ENCODE measurements at places on chromosomes 4 and X.
A peak's percentile ranks its signal among the peaks of the same experiment; 100 is the strongest.

- peak; percentile 22 for DNase-seq
These were observed 48.0 kb upstream of the SOD3 start for GRCh38 chr4:24747234-24747975.

- peak; percentile 1 for DNase-seq
These were observed 227.6 kb upstream of the HDX start for GRCh38 chrX:84729809-84730208.

- no peak for DNase-seq
These were observed 16.7 kb downstream of the CLDN34 start for GRCh38 chrX:9983846-9984245.

GRCh38 chrX:101774340-101774739 lies 114.7 kb upstream of the ARMCX2 start:
- DNase-seq: no peak

- DNase-seq: no peak
These were observed 292.2 kb downstream of the GABRG1 start for GRCh38 chr4:45831692-45832091.

DNA sequence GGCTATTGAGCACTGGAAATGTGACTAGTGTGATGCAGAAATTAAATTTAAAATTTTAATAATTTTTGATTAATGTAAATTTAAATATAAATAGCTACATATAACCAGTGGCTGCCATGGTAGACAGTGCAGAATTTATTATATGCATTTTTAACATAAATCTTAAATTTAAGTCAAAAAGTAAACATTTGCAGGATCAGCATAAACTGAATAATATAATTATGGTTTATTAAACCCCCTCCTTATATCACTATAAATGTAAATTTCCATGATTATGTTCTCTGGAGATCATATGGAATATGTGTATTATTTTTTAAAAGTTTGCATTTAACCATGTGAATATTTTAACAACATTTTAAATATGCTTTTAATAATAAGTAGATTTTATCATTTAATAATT lies 155.8 kb downstream of the TEX13C start:
- no peak for DNase-seq

DNA sequence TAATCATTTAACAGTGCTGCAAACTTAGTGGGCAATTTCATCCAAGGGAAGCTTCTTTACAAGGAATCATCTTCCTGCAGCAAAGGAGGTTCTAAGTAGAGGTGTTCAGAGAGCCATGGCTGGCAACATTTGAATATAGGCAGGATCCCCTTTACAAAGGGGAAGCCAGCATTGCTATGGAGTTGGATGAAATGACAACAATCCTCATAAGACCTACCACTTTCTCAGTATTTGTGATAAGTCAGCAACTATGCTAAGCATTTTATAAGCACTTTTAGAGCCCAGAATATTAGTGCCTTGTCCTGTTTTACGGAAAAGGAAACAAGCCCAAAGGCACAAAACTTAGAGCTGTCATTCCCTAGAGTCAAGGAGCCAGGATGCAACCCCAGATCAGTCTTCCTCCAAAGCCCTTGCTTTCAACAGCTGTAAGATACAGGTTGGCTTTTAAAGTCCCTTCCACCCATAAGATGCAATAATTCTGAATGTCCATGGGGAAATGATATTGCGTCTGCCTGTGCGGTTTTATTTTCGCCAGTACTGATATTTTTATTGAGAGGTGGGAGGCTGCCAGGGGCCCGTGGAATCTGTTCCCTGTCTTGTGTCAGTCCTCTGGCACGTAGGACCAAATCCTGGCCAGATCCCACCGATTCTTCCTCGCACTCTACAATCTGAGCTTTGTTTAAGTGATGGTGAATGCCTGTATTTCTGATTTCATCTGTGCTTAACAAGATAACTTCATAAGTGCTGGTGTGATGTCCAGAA lies 59.1 kb downstream of the SMIM20 start:
- no peak for DNase-seq

GRCh38 chrX:23726191-23726590 lies 16.9 kb downstream of the ACOT9 start:
- DNase-seq: no peak

DNA sequence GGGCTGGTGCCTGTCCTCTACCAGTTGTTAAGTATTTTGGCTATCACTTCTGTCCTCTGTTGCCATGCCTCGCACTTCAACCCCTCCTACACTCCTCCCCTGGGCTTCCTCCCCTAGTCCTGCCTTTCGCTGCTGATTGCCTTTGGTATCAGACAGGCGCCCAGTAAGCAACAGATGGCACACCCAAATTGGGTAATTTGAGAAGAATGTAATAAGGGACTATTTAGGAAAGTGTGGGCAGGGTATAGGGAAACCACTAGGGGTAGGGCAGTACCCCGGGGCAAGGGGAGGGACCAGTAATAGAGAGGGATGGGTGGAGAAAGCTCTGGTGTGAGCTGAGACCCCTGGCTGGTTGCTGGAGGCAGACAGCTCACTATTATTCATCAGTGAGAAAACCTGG lies 172.7 kb upstream of the USP9X start:
- DNase-seq: no peak

DNA sequence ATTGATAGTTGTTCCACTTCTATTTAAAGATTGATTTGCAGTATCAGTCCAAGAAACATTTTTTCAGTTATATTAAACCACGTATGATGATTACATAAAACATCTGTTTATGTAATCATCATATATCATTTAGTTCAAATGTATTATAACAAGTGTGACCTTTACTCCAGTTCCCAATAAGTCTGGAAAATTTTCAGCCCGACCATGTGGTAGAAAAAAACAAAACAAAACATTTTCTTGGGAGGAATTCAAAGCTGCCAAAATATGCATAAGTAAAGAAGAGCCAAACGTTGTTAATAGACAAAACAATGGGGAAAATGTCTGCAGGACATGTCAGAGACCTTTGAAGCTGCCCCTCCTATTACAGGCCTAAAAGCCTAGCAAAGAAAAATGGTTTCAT lies 709.1 kb downstream of the FAT4 start:
- no peak for DNase-seq

GRCh38 chrX:134880866-134881265 lies 109.9 kb upstream of the SMIM10 start:
- no peak for DNase-seq

DNA sequence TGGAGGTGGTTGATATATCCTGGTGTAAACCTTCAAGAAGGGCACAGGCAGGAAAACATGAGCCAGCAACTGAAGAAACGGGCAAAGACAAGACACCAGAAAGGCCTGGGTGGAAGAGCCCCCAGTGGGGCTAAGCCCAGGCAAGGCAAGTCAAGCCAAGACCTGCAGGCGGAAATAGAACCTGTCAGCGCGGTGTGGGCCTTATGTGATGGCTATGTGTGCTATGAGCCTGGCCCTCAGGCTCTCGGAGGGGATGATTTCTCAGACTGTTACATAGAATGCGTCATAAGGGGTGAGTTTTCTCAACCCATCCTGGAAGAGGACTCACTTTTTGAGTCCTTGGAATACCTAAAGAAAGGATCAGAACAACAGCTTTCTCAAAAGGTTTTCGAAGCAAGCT lies 7.2 kb downstream of the ZFP42 start:
- no peak for DNase-seq

DNA sequence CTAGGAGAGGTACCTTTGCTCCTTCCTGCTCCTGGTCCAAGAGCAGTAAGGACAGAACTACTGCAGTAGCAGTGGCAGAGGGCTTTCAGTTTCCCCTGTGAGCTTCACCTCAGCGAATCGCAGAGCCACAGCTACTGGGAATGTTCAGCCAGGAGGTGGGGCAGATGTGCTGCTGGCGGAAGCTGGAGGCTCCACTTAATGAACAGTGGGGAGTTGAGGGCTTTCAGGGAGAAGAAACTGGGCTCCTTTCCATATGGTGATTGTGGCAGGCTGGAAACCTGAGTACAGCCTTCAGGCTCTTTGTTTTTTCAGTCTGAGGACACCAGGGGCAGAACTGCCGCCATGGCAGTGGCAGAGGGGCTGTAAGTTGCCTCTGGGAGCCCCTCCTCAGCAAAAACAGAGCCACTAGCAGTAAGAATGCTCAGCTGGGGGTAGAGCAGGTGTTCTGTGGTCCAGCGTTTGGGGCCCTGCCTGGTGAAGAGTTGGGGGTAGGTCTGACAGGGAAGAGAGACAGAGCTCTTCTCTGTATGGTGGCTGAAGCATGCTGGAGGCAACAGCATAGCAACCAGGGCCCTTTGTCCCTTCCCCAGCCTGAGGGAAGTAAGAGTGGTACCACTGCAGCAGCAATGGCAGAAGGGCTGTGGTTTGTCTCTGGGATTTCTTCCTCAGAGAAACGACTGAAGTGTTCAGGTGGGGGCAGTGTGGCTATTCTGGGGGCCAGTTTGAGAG lies 106.0 kb upstream of the GRXCR1 start:
- DNase-seq: no peak

DNA sequence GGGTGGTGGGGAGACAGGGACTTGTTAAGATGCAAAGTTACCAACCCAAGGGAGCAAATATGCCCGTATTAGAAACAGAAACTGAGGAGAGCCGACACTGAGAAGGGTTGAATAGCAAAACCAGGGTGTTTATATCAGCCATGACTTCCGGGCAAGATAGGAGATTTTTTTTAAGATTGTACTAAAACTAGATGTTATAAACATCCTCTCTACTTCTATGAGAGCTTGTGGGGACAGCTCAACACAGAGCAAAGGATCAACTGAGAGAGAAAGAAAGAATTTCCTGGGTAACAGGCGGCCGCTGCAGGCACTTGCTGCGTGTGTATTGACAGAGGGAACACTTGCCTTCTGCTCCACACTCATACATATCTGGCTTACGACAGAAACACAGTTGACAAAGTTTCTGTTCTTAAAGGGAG lies 49.1 kb upstream of the FBXW7 start:
- no peak for DNase-seq

- no peak for DNase-seq
These were observed 4.3 kb upstream of the TLR6 start for GRCh38 chr4:38860788-38861424.

DNA sequence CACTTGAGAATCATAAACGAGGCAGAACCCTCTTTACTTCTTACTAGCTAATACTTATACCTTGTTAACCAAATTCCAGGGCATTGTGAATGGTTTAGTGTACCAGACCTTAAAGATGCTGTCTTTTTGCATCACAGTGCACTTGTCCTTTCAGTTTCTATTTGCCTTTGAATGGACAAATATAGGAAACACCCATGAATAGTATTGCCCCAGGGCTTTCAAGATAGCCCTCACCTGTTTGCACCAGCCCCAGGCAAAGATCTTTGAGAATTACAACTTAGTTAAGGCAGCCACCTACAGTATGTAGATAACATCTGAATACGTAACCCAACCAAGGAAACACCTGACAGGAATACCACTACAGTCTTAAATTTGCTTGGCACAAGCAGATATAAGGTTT lies 60.8 kb upstream of the CT45A1 start:
- no peak for DNase-seq

DNA sequence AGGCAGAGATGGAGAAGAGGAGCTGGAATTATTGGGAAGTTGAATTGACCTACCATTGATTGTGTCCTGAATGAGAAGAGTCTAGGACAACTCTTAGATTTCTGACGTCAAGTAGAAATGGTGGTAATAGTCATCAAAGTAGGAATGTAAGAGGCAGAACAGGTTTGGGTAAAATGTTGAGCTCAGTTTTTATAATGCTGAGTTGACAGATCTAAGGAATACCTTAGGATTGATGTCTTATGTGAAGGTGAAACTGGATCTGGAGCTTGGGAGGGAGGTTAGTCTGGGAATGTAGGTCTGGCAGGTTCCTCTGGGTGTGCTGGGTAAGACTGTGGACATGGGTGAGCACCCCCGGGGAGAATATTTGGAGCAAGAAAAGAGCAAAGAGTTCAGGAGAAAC lies 31.9 kb downstream of the JADE1 start:
- DNase-seq: no peak

GRCh38 chr4:182297659-182298058 lies 54.5 kb downstream of the TENM3 start:
- no peak for DNase-seq

- no peak for DNase-seq
These were observed at the start of gene GTPBP6 for GRCh38 chrX:318739-319578. Gene GTPBP6 (minus strand): TSS chrX:318796. CDS start chrX:318787, 9 bp downstream.

DNA sequence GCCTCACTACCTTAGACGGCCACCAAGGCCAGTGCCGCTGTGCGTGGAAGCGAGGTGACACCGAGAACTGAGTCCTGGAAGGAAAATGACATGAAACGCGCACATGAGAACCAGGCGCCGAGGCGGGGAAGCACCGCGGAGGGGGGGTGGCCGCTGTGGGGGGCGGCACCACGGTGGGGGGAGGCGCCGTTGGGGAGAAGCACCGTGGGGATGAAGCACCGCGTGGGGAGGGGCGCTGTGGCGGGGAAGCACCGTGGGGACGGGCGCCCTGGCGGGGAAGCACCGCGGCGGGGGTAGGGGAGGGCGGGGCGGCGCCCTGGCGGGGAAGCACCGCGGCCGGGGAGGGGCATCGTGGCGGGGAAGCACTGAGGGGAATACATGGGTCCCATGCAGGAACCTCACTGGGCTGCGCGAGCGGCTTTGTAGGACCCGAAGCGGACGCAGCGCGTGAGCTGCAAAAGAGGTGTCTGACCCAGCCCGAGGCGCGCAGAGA lies 28.0 kb downstream of the PPP2R3B start:
- no peak for DNase-seq

DNA sequence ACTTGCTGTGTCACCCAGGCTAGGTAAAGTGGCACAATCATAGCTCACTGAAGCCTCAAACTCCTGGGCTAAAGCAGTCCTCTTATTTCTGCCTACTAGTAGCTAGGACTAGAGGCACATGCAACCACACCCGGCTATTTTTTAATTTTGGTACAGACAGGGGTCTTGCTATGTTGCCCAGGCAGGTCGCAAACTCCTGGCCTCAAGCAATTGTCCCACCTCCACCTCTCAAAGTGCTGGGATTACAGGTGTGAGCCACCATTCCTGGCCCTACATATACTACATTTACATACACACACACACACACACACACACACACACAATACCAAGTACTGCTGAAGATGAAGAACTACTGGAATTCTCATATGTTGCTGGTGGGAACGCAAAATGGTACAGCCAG lies 26.9 kb downstream of the SMIM31 start:
- DNase-seq: no peak
